Occipital lobe (tissue), 3 donors: ENCODE measurements at places on chromosomes 1 and 21.

- DNase-seq, result no peak
Observed at GRCh38 chr1:165842671-165843129, 15.3 kb downstream of the UCK2 start.

DNA sequence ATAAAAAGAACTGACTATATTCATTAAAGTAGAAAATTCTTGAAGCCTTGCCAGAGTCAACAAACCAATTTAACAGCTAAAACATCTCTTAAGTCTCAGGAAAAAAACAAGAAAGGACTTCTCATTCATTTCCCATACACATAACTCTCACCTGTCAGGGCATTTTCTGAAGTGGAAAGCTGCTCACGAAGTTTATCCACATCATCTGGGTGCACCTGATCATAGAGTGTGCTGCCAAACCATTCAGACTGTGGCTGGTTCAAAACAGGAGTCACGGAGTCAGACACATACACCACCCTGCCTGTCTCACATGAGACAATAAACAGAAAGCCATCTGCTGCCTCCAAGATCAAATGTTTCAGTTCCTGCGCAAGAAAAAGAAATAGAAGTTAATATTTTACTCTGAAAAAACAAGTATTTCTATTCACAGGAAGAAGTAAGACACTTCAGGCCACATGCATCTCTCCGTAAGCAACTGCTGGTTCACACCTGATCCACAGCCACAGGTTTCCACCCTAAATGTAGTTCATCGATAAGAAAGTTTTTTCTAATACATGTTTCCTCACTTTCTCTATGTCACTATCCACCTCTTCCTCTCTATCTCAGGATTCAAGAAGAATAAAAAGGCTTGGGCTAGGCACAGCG, 28.2 kb upstream of the CTSK start:
- DNase-seq, result no peak

GRCh38 chr1:62282909-62283755, 36.1 kb downstream of the KANK4 start:
- no peak for DNase-seq

DNA sequence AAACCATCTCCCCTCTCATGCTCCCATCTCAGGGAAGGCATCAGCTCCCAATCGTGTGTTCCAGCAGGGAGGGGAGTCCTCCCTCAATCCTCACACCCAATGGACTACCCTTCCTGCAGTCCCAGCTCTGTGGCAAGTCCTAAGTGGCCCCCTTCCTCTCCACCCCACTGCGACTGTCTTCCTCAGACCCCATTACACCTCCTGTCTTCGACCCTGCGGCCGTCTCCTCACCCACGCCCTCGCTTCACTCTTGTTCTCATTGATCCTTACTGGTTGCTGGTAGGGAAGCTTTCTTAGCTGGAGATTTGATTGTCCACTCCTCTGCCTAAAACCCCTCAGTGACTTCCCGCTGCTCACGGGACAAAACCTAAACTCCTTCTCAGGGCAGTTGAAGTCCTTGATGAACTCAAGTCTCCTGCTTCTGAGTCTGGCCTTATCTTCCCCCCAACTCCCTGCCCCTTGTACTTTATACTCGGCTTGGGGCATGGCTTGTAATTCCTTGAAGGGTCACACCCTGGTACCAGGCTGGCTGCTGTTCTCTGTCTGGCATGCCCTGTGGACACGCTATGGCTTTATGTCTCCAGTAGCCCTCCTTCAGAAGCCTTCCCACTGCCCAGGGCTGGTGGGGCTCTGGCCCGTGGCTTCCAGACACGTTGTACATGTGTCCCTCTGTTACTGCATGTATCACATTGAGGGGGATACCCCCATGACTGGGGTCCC, 2.3 kb upstream of the EPS8L3 start:
- no peak for DNase-seq

- DNase-seq, result no peak
Observed at GRCh38 chr1:150575518-150576366, 3.7 kb downstream of the MCL1 start.

- DNase-seq, result no peak
Observed at GRCh38 chr1:80639777-80640533, 1160.8 kb upstream of the ADGRL2 start.

DNA sequence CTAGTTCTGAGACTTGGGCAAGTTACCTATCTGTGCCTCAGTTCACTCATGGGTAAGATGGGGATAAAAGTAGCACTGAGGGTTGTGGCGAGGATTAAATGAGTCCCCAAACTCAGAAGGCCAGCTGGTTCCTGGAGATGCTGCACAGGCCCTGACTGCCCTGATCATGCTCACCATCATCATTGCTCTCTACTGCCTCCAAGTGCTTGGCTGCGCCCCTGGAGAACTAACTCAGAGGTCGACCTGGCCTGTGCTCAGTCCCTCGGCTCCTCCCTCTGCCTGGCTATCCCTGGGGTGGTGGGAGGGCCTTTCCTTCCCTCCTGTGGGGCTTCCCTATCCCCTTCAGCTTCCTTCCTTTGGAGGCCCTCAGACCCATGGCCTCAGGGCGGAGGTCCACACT, 5.6 kb downstream of the SLC5A9 start:
- DNase-seq, result no peak

DNA sequence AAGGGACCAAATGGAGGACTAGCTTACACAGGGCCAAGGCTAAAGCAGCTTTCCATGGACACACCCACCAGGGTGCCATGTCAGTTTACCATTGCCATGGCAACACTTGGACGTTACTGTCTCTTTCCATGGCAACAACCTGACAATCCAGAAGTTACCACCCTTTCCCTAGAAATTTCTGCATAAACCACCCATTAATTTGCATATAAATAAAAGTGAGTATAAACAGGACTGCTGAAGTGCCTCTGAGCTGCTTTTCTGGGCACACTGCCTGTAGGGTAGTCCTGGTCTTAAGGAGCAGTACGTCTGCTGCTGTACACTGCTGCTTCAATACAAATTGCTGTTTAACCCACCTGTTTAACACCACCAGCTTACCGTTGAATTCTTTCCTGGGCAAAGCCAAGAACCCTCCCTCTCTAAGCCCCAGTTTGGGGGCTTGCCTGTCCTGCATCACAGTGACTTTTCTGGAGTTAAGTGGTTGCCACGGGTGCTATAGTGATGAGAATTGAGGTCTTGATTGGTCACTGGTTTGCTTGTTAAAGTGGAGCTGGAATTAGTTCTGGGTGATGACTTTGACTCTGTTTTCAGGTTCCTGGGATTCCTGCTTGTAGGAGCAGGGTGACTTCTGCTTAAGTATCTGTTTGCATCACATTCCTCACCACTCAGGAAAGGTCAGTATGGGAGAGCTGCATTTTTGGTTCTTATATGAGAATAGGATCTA, 83.2 kb downstream of the CLDN17 start:
- no peak for DNase-seq

DNA sequence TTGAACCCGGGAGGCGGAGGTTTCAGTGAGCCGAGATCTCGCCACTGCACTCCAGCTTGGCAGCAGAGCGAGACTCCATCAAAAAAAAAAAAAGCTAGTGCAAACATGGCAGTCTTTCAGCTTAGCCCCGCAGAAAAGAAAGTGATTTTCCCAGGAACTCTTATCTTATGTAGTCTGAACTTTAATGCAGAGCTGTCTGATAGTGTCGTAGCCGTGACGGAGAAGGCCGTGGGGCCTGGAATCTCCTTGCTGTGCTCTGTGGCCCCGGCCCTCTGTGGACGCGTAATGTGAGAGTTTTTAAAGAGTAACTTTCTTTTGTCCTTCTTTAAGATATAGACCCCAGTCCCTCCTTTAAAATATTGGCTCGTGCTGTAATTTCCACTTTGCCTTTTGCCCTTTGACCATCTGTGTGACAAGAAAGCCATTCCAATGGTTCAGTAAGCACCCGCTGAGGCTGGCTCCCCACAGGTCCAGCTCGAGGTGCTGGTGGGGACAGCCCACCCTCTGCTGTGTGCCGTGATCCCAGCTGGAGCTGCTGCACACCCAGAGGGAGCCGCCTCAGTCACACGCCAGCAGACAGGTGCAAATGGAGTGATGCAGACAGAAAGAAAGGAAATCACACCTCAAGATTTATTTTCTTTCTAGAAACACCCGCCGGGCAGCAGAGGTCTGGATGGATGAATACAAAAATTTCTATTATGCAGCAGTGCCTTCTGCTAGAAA, 164.0 kb downstream of the PGBD5 start:
- no peak for DNase-seq

DNA sequence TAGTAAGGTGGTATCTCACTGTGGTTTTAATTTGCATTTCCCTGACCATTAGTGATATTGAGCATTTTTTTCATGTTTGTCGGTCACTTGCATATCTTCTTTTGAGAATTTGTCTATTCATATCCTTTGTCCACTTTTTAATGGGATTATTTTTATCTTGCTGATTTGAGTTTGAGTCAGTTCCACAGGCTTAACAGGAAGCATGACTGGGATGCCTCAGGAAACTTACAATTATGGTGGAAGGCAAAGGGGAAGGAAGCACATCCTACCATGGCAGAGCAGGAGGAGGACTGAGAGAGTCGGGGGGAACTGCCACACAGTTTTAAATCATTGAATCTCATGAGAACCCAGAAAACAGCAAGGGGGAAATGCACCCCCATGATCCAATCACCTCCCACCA, 51.1 kb downstream of the ODF2L start:
- DNase-seq, result no peak

DNA sequence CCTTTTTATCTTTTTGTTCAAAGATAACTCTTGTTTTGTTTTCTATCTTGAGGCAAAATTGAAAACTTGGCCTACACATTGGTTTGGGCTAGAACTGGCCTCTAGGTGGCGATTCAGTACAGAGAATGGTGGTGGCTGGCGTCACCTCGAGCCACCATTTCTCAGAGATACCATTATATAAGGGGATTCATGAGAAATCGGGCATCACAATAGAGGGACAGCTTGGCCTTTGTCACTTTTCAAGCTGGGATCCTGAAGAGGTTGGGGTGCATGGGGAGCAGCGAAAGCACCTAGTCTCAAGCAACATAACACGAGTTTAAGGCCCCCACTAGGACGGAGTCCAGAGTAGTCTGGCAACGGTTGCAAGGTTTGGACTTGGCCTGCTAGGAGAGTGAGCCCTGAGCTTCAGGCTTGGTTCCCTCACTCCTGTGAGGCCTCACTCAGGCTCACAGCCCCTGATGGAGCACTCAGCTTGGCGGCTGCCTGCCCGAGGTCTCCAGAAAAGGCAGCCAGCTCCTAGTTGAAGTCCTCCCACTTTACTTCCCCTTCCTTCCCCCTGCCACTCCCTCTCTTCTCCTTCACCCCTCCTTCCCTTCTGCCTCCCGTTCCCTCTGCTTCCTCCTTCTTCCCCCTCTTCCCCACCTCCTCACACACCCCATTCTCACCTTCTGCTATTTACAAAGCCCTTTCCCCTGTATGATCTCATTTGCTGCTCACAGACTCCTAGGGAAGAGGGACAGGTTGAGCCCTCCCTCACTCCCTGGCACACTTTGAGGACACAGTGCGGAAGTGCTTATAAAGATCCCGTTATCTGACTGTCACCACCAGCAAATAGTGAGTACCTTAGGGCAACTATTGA, 67.8 kb downstream of the LRIG2 start:
- DNase-seq, result peak; percentile 34

DNA sequence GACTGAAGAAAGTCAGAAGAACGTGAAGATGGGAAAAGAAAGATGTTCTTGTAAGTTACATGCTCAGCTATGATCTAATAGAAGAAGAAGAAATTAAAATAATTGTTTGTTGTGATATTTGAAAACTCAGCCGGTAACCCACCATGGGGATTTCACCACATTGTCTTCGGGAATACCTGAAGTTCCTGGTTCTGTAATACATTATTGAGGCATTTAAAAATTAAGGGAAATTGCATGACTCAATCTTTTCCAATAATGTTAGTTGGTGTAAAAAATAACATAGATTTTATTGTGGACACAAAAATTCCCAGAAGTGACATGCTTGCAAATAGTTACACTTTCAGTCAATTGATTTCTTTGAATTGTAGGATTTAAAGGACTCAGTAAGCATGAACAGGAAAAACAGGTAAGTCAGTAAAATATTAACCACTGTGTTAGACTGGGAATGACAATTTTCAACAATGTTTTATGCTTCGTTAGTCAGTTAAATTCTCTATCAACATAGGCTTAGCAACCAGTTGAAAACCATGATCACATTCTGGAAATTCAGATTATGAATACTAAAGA, 745.1 kb downstream of the LTN1 start:
- DNase-seq, result no peak

DNA sequence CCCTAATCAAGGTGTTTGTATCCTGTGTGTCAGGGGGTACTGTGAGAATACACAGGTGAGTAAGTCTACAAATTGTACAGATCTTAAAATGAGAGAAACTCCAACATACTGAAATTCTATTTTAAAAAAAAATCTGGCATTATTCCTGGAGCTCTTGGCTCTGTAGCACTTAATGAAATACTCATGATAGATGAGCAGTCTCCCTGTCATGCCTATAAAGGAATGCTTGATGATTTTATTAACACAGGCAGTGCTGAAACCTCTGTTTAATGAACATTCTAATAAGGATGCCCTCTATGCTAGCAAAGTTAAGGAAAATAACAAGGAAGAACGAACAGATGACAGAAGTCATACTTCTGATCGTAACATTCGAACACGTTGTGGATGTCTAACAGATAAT, 233.9 kb upstream of the NEGR1 start:
- DNase-seq, result no peak
